ENCODE measurements at places on chromosomes 4 and X. TPM values are rescaled to one million over a fixed set of nuclear protein-coding genes. Genes with fewer than 3 reads are reported as not detected.

Gene VMA21
- 49.2 TPM for total RNA-seq

Gene FDCSP
- not detected for total RNA-seq

Gene GAB1
- total RNA-seq: 1.4 TPM

Gene ARMCX1
- total RNA-seq: 0.20 TPM

Gene CDKN2AIP
- total RNA-seq: 24.1 TPM

Gene CLGN
- not detected for total RNA-seq

Gene CYSLTR1
- total RNA-seq: 13.9 TPM

Gene NLRP2B
- not detected for total RNA-seq

Gene DCLK2
- total RNA-seq: not detected

Gene ATP10D
- total RNA-seq: 1.6 TPM

Gene TMEM31
- total RNA-seq: not detected

GRCh38 chrX:114344756-114345349, 239.0 kb upstream of the HTR2C start:
- no peak for DNase-seq

- no peak for DNase-seq
Measured at GRCh38 chrX:133658293-133658911, 243.1 kb upstream of the GPC4 start.

DNA sequence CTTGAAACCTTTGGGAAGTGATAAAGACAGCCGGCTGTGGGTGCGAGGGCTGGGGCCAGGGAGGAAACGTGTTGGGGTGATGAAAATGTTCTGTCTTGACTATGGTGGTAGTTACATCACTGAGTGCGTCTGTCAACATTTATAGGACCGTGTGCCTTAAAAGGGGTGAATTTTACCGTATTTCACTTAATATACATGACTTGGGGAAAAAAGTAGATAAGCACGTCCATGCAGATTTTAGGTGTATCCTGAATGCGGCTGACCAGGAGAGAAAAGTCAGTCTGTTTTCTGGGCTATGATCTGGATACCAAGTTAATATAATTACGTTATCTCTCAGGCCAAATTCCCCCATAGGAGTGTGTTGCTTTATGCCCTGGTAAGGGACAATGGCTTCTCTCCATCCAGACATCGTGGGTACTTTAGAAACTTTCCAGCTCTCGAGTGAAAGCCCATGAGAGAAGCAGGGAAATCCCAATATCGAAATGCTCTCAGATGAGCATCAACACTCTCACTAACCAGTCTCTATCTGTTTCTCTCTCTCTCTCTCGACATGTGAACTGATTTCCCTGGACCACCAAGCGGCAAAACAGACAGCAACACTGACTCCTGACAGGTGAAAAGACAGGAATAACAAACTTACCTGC, 71.5 kb downstream of the IRF2 start:
- no peak for DNase-seq

DNA sequence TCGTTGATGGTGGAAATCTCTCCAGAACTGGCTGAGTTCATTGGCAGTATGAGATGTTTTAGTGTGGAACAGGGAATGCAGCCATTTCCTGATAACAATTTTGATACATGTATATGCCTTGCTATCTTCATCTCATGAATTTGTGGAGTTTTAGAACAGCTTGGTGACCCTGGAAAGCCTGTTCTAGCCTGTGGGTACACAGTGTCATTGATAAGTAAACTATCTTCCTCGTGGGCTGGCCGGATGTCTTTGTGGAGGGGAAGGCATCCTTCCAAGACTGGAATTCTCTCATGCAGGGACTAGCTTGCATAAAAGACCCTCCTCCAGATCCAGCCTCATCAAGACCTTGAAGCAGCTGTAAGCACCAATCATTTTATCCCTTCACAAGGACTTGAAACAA, 40.2 kb upstream of the NUDT10 start:
- no peak for DNase-seq

- DNase-seq: no peak
Measured at GRCh38 chr4:85527815-85528214, 52.9 kb downstream of the ARHGAP24 start.

- no peak for DNase-seq
Measured at GRCh38 chr4:163672751-163673150, 178.3 kb downstream of the TMA16 start.

- no peak for DNase-seq
Measured at GRCh38 chr4:81409836-81410235, 61.9 kb downstream of the RASGEF1B start.

GRCh38 chr4:146343199-146343598, 128.9 kb downstream of the REELD1 start:
- DNase-seq: no peak

- DNase-seq: no peak
Measured at GRCh38 chr4:25535278-25535677, 120.4 kb upstream of the SLC34A2 start.

- DNase-seq: no peak
Measured at GRCh38 chrX:103828529-103828928, 3.5 kb downstream of the RAB9B start.

GRCh38 chr4:8689741-8690140, 97.2 kb downstream of the CPZ start:
- no peak for DNase-seq

DNA sequence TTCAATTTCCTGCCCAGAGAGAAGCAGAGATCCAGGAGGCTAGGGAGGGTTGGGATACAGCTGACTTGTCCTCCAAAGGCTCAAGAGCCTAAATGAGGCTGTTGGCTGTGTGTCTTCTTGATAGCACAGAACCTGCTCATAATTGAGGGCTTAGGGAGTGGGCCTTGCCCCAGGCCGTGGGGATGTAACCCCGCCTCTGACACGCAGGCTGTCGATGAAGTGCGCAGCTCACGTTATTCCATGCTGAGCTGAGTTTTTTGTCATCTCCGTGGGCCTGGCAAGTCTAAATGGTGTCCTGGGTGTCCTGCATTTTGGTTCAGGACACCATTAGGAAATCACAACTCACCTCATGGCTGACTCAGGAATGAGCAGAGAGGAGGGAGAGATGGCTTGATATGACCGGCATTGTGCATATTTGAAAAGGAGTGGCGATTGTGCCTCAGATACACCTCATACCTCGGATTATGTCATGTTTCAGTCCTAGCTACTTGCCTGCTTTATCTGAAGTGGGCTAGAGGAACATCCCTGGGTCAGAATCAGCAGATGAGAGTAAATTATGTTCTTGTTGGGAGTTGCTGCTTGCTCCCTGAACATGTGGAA, 43.7 kb downstream of the FHDC1 start:
- DNase-seq: no peak

GRCh38 chr4:162874748-162875147, 291.9 kb downstream of the NAF1 start:
- no peak for DNase-seq

- DNase-seq: no peak
Measured at GRCh38 chr4:182404376-182404775, 161.2 kb downstream of the TENM3 start.

- no peak for DNase-seq
Measured at GRCh38 chr4:26252349-26253025, 68.3 kb upstream of the RBPJ start.

GRCh38 chr4:155339588-155339987, 37.2 kb downstream of the MAP9 start:
- no peak for DNase-seq

DNA sequence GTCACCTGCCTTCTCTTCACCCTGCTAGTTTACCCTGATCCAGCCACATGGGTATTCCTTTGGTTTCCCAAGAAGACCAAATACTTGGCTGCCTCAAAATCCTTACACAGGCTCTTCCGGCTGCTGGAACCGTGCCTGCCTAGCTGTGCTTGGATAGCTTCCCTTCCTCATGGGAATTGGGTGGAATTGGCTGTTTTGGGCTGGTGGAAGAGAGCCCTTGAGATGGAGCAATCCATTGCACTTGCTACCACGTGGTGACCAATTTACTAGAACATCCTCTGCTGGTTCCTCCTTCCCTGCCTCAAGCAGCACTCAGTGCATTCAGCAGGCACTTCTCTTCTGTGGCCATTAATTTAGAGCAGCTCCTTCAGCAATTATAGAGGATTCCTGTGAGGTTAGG, 119.3 kb upstream of the AP1S2 start:
- no peak for DNase-seq

- DNase-seq: no peak
Measured at GRCh38 chr4:176270669-176271068, 1.6 kb upstream of the ASB5 start.

GRCh38 chr4:152009983-152010709, 249.3 kb upstream of the GATB start:
- DNase-seq: no peak

DNA sequence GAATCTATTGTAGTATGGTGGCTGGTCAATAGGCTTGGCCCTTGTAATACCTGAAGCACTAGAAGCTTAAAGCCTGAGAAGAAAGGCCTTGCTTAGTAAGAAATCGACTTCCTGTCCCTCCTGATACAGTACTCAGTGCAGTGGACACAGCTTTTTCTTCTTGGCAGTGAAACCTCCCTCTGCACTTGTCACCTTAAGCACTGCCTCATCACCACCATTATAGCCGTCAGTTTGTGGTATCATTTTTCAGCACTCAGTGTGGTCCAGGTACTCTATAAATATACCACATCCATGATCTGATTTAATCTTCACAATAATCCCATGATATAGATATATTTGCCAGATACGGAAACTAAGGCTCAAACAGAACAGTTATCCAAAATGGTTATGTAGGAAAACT, 75.2 kb downstream of the PALLD start:
- no peak for DNase-seq

DNA sequence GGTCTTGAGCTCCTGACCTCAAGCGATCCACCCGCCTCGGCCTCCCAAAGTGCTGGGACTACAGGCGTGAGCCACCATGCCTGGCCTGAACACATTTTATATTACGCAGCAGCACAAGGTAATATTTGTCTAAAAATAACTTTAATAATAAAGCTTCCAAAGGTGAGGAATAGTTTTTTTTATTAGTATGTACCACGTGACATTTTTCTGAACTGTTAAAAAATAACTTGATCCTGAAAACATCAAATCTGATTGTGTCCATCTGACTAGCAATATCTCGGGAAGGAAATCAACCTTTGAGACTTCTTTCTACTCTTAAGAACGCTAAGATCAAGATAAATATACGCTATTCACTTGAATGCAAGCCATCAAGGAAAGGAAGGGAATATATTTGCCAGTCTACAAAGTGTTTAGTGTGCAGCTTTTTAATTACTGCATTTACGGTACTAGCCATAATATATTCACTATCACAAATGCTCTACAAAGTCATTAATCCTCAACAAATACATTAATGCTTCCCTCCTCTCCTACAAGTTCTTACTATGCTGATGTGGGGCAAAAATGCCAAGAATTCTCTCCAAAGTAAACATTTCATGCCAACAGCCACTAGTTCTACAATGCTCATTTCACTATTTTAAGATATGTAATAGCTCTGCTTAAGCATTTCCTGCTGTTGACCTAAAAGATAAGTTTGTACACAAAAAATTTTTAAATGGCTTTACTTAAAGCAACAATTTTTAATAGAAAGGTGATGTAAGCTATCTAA, 143.6 kb downstream of the APBB2 start:
- DNase-seq: no peak

DNA sequence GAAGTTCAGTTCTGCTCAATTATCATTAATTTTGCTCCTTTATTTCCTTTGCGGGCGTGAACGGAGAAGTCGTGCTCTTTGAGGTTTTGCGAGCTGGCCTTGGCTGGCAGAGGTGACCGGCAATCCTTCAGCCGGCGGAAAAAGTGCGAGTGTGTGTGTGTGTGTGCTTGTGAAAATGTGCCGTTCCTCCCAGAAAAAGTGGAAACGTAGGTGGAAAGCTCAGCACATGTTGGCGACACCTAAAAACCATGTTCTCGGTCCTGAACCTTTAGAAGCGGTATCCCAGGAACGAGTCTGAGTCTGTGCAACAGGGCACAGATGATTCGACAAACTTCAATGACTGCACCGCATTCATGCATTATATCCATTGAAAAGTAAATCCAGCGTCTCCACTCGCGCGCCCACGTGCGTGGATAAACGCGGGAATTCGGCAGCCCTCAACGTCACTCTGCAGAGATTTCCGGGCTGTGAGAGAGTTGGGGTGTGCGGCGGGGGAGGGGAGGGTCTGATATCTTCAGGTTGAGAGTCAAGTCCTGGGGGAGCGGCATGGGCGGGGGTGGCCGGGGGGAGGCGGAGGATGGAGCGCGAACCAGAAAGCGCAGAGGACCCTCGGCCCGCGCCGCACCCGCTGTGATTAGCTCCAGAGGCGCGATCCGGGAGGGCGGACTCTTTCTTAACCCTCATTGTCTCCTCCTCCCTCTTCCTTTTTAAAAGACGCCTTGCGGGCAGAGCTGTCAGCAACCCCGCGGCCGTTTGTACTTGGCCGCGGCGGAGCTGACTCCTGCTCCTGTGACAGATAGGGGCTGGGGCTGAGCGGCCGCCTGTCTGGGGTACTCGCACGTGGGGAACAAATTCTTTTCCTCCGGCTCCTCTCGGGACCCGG, at the start of gene SHISA3:
Gene SHISA3, plus strand, starts transcription at position 737 of the 883 bp plus-strand sequence. CDS start 569 bp downstream, outside the sequence.
- no peak for DNase-seq

GRCh38 chr4:73683033-73683432, 57.3 kb upstream of the CXCL8 start:
- no peak for DNase-seq

GRCh38 chr4:67700116-67700737, 728 bp downstream of the UBA6 start:
- DNase-seq: no peak

- DNase-seq: no peak
Measured at GRCh38 chr4:16827045-16827444, 71.4 kb downstream of the LDB2 start.

GRCh38 chr4:95867919-95868318, 28.0 kb downstream of the PDHA2 start:
- DNase-seq: no peak

DNA sequence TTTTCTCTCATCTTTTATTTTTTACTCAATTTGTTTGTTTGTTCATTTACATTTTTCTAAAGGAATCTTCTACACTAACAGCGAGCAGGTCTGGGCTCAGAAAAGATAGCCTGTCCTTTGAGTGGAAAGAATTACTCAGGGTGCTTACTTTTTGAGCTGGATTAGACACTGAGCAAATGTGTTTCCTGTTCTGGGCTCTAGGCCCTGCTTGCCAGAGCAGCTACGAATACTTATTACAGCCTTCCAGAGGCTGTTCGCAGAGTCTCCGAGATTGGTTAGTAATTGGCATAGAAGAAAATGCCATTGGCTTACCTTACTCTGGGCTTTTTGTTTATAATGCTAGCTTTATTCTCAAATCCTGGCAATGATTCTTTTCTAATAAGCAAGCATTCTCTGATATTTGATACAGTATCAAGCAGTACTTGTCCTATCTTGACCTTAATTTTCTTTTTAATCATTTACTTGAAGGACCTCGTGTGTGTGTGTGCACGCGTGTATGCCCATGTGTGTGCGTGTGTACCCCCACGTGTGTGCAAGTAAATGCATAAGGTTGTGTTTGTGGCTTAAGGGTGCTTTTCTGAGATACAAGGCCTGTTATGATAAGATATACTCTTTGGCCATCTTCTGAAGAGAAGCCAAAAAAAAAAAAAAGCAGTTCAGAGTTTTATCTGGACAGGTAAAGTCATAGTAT, 76.2 kb upstream of the GRXCR1 start:
- DNase-seq: no peak

GRCh38 chrX:154033848-154034247, 14.1 kb upstream of the IRAK1 start:
- no peak for DNase-seq

All from activated T-helper 1 cell treated with anti-CD3 and anti-CD28 coated beads, Interleukin-12 subunit alpha, Interleukin-12 subunit beta, Interleukin-2, Interleukin-4 antibody, amounts not matched to agents 30 ng/mL and 10 ng/mL and 1 ng/mL, durations not matched to agents 14 hours and 24 hours and 36 hours (primary cell).